ENCODE measurements at places on chromosomes 12 and 14. TPM values are rescaled to one million over a fixed set of nuclear protein-coding genes. Genes with fewer than 3 reads are reported as not detected.

The PTPRR gene
- polyA plus RNA-seq: 0.72 TPM

The HSPB8 gene
- 567 TPM for polyA plus RNA-seq

DNA sequence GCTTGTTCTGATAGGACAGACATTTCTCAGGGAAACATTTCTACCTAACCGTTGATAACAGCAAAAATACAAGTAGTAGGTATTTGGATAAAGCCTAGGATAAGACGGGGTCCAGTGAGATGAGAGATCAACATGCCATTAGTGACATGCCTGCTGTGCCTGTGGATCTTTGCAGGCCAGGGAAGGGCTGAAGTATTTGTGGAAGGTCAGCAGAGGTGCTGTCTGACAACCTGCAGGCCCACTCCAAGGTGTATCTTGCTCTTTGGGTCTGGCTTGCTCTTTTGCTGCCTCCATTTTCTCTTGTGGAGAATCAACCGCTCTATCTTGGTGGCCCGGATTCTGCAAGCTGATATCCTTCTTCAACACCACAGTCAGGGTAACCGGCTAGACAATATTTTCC lies 46.7 kb downstream of the MSRB3 start:
- no peak for DNase-seq

DNA sequence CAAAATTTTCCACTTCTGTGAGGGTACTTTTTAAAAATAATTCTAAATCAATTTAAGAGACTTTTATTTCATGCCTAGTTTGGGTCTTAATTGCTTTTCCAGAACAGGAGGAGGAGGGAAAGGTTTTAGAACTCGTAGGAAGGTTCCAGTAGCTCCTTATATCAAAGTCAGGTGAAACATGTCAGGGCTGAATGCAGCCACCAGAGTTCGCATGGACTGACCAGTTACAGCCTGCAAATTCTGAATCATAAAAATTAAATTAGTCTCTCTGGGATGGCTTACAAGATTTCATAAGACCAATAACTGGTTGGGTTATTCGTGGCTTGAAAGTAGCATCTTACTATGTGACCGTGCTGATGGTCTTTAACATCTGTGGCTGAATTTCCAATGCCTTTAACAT lies 397 bp downstream of the BDKRB1 start:
- no peak for DNase-seq

The CPM gene
- polyA plus RNA-seq: 5.8 TPM
